ENCODE measurements at places on chromosomes 16 and 17.
A peak's percentile ranks its signal among the peaks of the same experiment; 100 is the strongest.

DNA sequence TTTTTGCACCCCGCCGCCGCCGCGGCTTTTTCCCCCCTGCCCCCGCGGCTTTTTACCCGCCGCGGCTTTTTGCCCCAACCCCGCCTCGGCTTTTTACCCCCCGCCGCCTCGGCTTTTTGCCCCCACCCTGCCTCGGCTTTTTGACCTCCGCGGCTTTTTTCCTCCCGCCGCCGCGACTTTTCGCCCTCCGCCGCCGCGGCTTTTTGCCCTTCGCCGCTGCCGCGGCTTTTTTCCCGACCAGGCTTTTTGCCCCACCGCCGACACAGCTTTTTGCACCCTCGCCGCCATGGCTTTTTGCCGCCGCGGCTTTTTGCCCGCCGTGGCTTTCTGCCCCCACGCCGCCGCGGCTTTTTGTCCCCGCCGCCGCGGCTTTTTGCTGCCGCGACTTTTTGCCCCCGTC, 137.0 kb upstream of the TP53TG3D start:
- no peak for DNase-seq

DNA sequence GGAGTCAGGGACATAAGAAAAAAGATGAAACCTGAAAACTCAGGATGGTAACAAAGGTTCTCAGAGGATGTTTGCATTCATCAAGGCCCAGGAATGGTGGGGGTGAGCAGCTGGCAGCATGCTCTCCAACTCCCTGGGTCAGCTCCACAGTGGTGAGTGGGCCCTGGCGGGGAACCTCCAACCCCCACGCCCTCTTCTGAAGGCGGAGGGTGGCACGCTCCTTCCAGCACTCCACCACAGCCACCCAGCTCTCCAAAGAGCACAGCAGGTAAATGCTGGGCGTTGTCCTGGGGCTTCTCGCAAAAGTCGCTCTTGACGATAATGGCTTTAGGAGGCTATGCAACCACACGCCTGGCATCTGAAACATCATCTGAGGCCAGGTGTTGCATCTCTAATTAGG, 173.8 kb downstream of the C16orf78 start:
- DNase-seq = no peak

GRCh38 chr16:4850211-4850610, 2.9 kb downstream of the UBN1 start:
- DNase-seq = no peak

DNA sequence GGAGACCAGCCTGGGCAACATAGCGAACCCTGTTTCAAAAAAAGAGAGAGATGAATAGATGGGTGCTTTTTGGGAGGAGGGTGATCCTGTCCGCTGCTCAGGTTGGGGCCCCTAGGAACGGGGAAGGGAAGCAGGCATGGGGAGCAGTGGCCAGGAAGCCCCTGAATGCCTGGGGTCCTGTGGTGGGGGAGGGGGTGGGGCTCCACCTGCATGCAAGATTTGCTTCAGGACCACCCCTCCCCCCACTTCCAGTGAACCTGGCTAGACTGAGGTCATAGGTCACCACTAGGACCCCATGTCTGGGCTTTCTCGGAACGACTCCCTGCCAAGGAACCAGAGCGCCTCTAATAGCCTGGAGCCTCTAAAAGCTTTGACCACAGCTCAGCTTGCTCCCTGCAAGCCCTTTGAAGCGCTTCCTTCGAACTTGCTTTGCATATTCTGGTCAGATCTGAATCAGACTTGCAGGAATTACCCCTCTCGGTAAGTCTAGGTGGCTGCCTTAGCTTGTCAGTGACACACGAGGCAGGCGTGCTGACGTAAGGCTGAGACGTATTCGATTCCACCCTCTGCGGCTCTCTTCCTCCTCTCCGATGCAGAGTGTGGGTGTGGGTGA, 3.7 kb downstream of the SOCS3 start:
- peak; percentile 97 for DNase-seq

DNA sequence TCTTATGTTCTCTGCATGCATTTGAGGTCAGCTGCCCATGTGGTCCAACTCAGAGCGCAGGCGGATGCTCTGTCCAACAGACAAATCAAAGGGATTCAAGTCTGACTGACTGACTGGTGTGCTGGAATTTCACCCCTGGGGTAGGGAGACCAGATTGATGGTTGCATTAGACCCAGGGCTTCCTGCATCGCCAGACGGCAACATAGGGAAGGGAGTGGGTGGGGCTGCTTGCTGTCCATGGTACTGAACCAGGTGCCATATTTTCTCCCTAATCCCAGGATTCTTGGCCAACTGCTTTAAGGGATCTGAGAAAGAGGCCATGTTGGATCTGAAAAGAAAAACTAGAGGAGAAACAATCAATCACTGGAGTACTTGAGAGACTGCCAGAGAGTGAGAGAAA, 332.0 kb downstream of the XYLT1 start:
- DNase-seq = no peak

DNA sequence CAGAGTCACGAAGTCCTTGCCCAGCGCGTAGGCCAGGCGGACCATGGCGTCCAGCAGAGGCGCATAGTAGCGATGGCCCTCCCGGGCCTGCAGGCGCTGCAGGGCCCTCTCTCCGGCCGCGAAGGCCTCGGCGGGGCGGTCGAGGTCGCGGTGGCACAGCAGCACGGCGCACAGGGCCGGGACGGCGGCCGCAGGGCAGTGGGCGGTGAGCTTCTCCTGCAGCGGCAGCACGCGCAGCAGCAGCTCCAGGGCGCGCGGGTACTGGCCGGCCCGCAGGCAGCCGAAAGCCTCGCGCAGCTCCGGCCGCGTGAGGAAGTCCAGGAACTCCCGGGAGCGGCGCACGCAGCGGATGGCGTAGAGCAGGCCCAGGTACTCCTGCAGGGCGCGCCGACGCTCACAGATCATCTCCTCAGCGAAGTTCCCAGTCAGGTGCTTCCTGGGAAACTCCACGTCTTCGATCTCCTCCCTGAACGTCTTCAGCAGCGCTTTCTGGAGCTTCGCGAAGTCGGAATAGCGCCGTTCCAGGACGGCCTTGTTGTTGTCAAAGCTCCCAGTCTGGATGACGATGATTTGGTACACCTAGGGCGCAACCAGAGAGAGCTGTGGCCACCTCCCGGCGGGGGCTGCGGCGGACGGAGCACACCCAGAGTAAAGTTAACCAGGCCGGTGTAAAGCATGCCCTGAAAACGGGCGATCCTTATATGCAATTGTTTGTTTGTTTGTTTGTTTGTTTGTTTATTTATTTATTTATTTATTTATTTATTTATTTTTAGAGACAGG, 7.4 kb downstream of the SNX20 start:
- no peak for DNase-seq

- DNase-seq = no peak
Observed at GRCh38 chr17:63479495-63480184, 2.8 kb downstream of the ACE start.

GRCh38 chr17:12114686-12115418, 94.2 kb downstream of the MAP2K4 start:
- no peak for DNase-seq

DNA sequence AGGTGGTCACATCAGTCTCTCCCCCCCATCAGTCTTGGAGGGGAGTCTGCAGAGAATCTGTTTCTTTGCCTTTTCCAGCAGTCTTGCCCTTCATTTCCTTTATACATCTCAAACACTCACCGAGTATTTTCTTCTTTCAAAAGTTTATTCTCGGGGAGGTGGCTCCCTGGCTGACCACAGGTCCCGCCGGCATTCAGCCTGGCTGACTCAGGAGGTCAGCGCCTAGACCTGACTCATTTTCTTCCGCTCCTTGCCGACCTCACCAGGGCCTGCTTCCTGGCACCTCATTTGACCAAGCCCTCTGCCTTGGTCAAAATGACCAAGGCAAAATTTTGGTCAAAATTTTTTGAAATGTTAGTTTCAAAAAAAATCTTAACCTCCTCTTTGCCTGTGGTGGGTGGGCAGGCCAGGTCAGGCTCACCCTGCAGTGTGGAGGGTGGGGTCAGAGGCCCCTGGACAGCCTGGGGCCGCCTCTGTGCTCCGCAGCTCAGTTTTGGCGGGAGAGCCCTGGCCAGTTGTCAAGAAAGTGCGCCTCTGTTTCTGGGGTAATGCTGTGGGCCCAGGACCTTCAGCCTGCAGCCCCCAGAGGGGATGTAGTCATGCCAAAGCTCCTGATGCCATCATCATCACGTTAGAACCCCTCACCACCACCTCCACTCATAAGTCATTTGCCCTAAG, 165.6 kb downstream of the SPECC1 start:
- no peak for DNase-seq

- no peak for DNase-seq
Observed at GRCh38 chr16:30569746-30570635, 1.5 kb downstream of the ZNF688 start.

- no peak for DNase-seq
Observed at GRCh38 chr17:72476575-72476986, 355.8 kb downstream of the SOX9 start.

DNA sequence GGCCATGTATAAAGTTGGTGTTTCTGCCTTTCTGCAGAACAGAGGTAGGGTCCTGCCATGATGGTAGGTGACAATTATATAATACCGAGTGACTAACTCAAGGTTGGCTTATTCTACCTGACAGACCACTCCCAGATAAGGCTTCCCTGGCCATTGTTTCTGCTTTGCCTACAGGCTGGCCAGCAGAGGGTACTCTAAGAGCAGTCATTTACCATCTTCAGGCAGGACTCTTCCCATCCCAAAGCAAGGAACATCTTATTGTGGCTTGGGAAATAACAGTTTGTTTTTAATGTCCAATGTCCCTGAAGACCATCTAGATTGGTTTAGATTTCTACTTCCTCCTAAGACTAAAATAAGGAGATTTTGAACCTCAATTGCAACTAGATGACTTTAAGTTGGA, 74.1 kb downstream of the SNX11 start:
- no peak for DNase-seq

DNA sequence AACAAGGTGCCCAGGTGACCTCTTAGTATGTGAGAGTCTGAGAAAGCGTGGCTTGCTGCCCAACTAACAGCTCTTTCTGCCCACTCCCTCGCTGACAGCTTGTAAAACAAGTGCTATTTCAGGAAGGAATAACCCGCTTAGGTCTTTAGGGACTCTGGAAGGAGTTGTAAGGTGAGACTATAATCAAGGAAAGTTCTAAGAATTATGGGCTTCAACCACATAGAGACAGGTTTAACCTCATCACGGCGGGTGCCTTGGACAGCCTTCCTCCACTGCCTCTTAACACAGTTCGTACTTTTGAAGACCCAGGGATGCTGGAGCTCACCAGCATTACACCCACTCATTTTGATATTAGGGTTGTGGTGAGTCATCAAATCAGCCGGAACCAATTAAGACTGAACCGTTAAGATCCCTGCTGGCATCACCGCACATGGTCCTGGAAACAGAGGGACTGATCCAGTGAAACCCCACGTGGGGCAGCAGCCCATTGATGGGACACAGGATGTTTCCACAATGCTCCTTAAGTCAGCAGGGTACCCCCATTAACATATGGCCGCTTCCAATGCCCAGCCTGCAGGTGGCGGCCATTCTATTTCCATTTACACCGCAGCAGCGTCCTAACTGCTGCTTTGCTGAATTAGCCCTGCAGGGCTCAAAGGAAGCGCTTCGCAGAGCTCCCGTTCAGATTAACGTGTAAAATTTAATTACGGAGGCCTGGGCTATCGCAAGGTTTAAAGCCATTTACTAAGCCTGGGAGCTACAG, 176.6 kb upstream of the SDK2 start:
- peak; percentile 58 for DNase-seq

DNA sequence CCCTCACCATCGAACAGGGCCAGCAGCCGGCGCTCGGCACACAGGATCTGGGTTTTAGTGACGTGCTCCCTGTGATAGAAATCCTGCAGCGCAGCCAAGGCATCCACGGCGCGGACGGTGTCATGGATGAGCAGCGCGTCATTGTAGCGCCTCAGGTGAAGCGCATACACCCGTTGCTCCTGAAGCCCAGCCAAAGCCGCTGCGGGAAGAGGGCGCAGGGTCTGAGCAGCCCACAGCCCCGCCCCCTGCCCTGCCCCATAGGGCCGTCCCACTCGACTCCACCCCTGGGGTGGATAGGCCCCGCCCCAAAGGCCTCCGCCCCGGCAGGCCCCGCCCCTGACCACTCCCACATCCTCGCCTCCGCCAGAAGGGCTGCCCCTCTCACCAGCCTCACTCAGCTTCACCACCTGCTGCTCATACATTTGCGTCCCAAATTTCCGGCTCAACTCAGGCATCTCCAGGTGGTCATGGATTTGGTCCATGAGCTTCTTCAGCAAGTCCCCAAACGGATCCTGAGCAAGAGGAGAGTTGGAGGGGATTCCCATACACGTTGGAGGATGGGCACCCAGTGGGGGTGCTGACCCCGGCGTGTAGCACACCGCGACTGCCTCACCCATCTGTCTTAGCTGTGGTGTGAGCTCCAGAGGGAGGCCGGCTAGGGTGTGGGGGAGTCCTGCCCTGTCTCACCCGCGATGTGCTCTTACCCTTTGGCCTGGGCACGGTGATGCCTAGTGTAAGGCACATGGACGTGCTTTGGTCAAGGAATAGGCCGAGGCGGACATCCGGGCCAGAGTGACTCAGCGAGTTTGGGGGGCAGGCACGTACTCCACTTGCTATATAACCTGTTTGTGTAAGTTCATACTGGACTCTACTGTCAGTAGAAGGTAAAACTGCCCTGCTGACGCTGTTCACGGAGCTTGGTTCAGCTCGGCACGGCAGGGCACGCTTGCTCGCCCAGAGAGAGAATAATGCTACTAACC, 4.6 kb downstream of the DHX58 start:
- peak; percentile 96 for DNase-seq

DNA sequence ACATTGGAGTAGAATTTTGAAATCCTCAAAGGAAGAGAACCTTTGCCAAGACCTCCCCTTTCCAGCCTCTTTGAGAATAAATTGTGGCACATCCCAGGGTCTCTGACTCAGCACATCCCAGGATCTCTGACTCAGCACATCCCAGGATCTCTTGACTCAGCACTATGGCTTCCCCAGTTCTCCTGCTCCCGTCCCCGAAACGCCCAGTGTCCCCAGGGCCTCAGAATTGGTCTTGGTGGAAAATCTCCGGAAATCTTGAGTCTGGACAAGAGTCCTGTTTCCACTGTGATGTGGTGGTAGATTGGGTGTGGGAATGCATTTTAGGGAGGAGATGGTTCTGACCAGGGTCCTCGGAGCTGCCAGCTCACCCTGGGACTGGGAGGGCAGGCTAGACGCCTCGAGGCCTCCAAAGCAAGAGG, 19.2 kb downstream of the PLXDC1 start:
- DNase-seq = no peak

GRCh38 chr17:50603340-50603739, 31.3 kb upstream of the ABCC3 start:
- DNase-seq = peak; percentile 74

DNA sequence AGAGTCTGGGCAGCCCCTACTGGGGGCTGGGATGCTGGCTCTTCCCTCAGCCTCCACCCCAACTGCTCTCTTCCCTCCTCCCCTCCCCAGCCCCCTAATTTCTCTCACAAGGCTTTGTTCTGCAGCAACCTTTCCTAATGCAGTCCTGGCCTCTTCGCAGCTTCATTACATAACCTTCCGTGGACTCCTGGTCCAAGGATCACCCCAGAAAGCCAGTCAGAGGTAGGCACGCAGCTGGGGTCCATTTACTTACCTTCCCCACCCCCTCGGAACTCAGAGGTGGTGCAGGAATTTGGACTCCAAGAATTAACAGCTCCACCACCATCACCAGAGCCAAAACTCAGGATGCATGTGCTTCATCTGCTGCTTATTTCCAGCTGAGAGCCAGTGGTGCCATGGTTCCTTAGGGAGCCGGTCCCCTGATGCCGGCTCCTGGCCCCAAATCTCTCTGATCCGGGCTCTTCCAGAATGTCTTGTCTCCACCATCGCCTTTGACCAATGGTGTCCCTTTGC, 40.9 kb downstream of the MAPT start:
- no peak for DNase-seq

All from Karpas-422 (cell line).